ENCODE measurements at places on chromosomes 2 and 18.

GRCh38 chr18:54090856-54091255 lies 133.6 kb downstream of the MBD2 start:
- no peak for DNase-seq

GRCh38 chr2:78984386-78984785 lies 41.1 kb upstream of the REG3G start:
- DNase-seq: no peak

DNA sequence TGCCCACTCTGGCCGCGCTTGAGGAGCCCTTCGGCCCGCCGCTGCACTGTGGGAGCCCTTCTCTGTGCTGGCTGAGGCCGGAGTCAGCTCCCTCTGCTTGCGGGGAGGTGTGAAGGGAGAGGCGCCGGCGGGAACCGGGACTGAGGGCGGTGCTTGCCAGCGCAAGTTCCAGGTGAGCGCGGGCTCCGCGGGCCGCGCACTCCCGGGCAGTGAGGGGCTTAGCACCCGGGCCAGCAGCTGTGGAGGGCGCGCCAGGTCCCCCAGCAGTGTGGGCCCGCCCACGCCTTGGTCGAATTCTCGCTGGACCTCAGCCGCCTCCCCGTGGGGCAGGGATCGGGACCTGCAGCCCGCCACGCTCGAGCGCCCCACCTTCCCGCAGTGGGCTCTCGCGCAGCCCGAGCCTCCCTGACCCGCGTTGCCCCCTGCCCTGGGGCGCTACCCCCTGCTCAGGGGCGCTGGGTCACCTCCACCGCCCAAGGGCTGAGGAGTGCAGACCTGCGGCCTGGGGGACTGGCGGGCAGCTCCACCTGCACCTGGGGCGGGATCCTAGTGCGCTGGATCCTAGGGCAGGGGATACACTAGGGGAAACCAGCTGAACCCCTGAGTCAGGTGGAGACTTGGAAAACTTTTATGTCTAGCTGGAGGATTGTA lies 97.3 kb downstream of the CD8B2 start:
- DNase-seq: no peak

DNA sequence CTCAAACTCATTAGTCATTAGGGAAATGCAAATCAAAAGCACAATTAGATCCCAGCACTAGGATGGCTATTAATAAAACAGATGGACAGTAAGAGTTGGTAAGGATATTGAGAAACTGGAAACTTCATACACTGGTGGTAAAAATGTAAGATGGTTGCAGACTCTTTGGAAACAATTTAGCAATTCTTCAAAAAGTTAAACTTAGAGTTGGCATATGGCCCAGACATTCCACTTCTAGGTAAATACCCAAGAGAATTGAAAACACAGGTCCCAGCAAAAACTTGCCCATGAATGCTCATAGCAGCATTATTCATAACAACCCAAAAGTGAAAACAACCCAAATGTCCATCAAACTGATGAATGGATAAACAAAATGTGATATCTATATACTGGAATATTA lies 84.9 kb upstream of the ZFP36L2 start:
- DNase-seq: no peak

DNA sequence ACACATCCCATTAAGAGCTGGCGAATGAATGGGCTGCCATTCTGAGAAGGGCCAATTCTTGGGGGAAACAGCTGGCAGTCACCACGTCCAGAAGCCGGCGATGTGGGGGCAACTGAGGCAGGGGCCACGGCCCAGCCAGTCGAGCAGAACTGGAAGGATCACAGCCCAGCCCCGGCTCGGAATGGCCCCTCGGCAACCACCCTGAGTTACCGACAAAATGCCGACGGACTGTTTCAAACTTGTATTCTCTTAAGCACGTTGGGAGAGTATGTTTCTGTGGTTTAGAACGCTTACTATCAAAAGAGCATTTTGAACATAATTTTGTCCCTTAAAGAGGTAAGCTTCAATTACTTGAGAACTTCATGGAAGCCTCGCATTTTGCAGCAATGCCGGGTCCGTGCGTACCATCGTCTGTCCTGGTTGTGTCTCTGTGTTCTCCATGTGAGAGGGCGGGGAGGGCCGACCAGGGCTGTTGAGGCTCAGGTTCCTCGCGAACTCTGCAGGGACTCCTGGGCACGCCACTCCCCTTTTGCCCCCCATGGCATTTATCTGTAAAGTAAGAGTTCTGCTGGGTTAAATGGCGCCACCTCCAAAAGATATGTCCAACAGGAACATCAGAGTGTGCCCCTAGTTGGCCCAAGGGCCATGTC lies 155.9 kb downstream of the TWIST2 start:
- no peak for DNase-seq

DNA sequence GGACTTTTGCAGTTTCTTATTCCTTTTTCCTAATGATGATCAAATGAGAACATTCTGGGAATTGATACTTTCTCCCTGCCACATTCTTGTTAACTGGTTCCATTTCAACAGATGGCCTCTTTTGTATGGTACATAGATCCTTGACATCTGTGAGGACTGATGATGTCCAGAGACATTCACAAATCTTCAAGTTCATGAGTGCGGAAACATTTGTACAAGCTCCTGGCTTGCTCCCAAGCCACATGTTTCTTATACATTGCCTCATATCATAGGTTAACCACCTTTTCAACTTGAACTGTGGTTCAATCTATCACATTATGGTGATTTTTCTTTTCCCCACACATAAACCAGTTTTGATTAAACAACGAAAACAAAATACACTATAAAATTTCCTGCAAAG lies 267.3 kb downstream of the CLIP4 start:
- DNase-seq: no peak

DNA sequence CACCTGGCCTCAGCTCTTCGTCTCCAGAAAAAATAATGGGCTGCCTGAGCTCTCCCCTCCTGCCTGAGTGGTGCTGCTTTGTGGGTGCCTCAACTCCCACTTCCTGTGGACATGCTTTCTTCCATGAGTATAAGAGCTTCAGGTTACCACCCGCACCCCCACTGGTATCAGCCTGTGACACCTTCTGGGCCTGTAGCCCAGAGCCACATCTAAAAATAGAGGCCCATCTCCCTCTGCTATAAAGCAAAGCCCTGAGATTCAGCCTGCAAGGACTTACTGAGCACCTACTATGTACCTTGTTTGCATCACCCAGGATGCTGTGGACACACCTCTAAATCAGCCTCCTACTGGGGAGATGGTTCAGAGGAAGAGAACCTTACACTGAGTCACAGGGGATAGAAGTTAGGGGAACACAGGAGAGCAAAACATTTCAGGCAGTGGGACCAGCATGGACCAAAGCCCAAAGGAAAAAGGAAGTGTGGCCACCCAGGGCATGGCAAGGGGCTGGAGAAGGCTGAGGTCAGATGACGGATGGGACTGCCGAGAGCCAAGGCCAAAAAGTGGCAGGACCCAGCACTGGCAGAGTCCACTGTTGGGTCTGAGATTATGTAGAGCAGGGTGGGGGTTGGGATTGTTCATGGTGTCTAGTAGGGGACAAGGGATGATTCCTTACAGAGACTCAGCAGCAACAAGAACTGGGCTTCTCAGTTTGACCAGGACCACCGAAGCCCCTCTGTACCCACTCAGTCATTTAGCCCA lies 123.7 kb upstream of the PPP1CB start:
- no peak for DNase-seq

- no peak for DNase-seq
Observed at GRCh38 chr2:8633735-8634313, 48.0 kb upstream of the ID2 start.

DNA sequence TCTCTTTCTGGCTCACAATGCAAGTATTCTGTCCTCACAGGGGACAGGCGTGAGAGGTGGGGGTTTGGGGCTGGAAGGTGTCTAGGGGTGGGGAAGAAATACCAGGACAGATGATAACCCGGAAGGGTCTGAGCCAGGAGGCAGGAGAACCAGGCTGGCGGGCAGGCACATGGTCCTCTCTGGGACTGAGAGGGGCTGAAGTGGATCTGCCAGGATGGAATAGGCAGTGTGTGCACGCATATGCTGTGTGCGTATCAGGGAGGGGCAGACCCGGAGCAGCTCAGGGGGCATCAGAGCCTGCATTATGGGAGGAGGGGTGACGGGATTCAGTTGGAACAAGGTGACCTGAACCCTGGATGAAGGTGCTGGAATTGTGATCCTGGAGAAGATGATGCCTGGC lies 157.3 kb downstream of the DYSF start:
- DNase-seq: no peak

GRCh38 chr2:17879913-17880274 lies 1.4 kb downstream of the KCNS3 start:
- DNase-seq: no peak

- DNase-seq: no peak
Observed at GRCh38 chr2:29425866-29426265, 310.7 kb downstream of the CLIP4 start.

DNA sequence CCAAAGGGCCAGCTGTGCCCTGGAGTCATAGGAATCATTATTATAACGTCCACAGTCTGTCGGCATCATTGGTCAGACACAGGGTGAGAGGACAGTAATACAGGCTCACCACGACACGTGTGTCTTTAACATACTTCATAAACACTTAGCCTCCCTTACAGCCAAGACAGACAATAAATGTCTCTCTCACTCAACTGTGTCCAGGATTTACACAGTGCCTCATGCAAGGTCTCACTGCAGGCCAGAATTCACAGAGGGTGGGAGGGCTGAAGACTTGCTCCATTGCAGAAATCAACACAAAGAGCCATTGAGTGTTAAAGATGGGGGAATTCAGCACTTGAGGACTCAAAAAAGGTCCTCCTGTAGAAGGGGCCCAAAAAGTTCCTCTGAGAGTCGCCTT lies 210.5 kb downstream of the BCL2 start:
- no peak for DNase-seq

GRCh38 chr2:175854665-175855064 lies 147.4 kb downstream of the LNPK start:
- no peak for DNase-seq

DNA sequence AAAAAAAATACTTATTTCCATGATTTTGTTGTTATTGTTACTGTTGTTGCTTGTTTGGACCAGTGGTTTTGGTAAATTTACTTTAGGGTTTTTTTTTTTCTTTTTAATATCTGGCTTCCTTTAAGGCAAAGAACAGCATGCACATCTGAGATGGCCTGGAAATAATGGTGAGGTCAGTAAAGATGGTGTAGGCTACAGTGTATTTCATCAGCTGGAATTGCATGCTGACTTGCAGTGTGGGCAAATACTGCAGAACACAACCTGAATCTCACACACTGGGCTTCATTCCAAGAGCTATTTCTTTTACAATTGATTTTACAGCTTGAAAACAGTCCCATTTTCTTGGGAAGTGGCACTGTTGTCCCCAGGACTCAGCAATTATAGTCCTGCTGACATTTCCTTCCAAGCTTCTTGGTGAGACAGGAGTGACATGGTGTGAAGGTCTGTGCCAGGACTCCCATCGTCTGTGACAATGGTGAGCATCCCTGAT lies 376.1 kb upstream of the SOX11 start:
- no peak for DNase-seq

DNA sequence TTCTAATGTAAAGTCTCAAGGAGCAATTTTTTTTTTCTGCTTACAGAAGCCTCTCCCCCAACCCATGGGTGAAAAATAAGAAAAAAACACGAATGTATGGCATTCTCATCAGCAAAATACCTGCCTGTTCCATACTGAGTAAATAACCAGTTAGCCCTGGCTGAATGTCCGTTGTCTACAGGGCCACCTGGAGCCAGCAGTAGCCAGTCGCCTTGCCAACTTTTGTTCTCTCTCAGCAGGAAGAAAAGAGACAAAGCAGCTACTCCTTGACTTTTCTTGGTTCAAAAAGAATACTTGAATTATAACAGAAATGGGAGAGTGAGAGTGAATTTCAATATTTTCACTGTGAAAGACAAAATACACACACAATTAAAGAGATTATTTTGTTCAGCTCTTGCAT lies 532.9 kb upstream of the CRIM1 start:
- DNase-seq: no peak

DNA sequence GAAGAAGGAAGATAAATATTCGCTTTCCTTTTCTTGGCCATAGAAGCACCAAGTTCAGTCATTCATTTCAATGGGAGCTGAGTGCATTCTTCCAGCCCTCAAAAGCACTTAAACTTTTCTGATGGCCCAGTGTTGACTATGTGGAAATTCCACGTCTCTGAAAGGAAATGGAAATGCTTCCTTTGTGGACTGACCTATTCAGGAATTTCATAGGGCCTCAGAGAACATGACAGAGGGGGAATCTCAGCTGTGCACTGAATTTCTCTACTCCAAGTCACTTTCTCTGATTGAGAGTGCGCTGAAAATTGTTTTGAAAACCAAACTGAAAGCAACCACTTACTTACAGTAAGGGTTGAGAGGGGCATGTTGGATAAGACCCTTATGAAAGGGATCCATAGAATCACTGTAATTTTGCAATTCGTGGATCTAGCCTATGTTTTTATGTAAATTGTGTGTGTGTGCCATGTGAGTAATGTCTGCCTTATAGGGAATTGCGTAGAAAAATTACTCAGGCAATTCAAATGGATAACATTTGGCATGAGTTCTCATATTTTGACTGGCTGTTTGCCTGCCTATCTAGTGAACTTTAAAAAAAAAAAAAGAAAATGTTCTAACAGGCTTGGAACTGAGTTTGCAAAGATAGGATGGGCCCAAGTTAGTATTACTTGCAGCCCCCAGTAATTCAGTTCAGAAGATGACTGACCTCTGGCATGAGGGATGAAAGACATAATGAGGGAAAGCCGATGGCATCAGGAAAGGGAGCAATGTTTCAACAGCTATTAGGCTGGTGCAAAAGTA lies 437.0 kb downstream of the PTPRM start:
- DNase-seq: no peak

GRCh38 chr2:177727577-177728398 lies 335.2 kb downstream of the AGPS start:
- no peak for DNase-seq

Data from D721Med (cell line).